ENCODE measurements at places on chromosomes 16 and 17.

DNA sequence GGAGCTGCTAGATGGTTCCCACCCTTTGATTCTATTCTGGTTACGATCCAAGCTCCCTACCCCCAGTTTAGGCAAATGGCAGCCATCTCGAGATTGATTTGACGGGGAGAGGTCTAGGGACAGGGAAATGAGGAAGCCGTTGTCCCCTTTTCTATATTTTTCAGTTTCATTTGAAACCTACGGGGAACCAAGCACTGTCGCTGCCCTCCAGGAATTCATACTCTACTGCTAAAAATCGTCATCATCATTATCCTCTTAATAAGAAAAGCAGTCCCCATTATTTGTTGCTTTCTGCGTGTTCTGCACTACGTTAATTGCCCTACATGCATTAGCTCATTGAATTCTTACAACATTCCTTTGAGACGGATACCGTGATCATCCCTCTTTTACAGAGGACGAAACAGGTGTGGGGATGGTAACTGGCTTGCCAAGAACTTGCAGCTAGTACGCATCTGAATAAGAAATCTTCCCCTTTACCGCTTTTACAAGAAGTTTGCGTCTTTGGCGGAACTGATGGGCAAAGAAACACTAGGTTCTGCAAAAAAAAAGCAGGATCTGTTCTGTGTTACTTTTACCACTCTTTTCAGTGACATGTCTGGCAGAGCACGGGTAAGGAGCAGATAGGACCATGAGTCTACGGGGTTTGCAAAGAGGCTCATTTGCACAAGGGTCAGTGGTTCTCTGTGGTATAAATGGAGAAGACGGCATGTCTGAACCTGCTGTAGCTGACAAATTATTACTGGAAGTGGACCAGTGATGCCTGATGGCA is 1.1 kb downstream of the CCP110 start:
- no peak for DNase-seq

GRCh38 chr17:34204402-34204801 is 50.7 kb upstream of the CCL2 start:
- DNase-seq, result no peak

DNA sequence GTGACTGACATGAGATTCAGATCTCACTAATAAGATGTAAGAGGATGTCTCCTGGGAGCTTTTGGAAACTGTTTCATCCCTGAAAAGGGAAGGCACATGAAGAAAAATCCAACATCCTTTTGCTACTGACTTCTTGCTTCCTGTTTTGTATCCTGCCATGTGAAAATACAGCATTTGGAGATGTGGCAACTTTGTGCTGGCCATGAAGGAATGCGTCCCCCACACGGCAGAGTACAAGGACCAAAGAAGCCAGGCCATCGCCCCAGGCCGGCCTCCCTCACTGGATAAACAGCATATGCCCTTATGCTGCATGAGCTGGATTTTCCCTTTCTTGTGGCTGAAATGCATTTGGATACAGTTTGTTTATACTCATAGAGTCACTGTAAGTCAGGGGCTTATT is 5.5 kb upstream of the HASPIN start:
- no peak for DNase-seq

DNA sequence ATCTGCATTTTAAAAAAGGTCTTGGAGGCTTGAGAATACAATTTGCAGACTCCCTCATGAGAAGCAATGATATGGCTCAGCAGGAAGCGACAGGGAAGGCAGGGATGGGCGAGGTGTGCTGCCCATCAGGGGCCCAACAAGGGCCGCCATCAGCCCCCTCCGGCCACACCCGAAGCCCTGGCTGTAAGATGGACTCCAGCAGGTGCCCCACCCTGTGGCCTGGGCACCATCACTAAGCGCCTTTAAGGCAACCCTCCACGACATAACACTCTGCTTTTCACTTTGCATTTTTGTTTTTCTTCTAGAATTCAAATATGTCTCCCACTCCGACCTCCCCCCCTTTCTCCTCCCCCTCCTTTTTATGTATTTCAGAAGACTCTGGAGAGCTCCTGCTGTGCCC is 52.2 kb upstream of the RCVRN start:
- DNase-seq, result no peak

DNA sequence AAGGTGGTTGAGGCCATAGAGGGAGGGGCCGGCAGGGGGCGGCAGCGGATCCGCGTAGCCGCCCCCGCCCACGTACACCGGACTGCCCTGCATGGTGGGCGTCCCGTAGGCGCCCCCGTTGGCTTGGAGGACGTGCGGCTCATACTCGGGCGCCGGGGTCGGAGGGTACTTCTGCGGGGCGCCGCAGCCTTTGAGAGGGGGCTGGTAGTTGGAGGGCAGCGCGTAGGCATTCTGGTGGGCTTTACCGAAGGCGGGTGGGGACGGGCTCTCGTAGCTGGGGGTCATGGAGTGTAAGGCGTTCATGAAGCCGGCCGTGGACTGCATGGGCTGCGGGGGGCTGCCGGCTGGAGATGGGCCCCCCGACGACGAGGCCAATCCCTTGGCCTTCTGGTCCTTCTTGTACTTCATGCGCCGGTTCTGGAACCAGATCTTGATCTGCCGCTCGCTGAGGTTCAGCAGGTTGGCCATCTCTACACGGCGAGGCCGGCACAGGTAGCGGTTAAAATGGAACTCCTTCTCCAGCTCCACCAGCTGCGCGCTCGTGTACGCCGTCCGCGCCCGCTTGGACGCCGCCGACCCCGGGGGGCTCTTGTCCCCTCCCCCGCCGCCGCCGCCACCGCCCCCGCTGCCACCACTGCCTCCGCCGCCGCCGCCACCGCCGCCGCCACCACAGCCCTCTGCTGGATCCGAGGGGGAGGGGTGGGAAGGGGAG is 5.7 kb upstream of the HOXB2 start:
- DNase-seq, result no peak

DNA sequence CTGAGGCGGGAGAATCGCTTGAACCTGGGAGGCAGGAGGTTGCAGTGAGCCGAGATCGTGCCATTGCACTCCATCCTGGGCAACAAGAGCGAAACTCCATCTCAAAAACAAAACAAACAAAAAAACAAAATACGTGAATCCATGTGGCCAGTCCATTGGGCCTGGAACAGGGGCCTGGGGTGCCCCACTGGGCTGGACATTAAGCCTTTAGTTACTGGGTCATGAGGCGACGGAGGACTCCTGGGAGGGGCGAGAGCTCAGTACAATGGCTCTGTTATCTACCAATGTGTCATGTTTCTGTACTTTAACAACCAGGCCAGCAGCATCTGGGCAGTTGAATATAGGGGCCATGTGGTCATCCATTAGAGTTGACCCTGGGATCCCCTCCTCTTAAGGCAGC is 18.9 kb upstream of the CLEC18A start:
- no peak for DNase-seq
